ENCODE measurements at places on chromosomes 1 and 21.

GRCh38 chr1:219669042-219669441 is 56.1 kb upstream of the ZC3H11B start:
- no peak for DNase-seq

- DNase-seq, result no peak
Measured at GRCh38 chr1:93584261-93585003, 97.2 kb downstream of the BCAR3 start.

DNA sequence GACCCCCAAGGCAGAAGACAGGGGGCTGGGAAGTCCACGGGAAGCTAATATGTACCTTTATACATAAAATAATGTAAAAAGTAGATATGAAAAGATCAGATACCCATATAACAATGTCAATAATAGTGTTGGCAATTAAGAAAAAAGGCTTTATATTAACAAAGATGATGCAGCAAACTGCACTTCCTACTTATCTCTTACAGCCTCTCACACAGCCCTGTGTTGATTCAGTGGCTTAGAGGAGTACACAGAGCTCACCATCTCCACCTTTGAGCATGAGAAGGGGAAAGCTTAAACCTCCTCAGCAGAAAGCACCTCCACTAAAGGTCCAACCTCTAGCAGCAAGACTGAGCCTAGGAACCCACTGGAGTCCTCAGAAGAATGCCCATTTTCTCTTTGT is 7.2 kb upstream of the VSIG8 start:
- no peak for DNase-seq

DNA sequence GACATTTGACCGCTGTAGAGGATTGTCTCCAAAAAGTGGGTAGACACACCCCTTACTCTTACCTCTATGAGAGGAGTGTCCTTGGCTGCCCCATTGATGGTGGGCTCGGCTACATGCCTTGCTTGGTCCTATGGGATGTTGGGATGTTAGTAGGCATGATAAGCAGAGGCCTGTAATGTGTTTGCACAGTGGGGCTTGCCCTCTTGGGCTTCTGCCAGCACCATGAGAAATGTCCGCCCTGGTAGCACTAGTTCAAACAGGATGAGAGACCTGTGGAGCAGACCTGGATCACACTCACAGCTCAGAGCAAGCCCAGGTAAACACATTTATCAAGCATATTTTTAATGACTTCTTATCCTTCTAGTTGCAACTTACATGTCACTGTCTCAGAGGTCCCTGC is 54.2 kb downstream of the SH3GLB1 start:
- DNase-seq, result no peak

- no peak for DNase-seq
Measured at GRCh38 chr1:44609412-44609767, 64.9 kb downstream of the TMEM53 start.

GRCh38 chr1:36516372-36517010 is 33.8 kb upstream of the CSF3R start:
- DNase-seq, result peak; percentile 64

DNA sequence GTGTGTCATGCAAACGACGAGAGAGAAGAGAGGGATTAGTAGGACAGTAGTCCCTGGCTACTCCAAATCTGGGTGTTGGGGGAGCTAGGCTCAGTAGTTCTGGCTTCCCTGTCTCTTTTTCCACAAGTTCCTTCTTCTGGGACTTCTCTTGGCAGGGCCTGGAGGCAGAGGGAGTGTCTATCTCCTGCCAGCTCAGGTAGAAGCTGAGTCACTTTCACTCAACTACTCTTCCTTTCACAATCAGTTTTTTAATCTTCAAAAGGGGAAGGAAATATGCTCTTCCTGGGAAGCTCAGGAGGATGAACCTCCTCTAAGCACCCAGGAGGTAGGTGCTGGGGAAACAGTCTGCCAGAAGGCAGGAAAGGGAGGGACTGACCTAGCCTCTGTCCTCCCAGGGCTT is 35.2 kb upstream of the MAGOH start:
- no peak for DNase-seq

GRCh38 chr1:6184083-6184783 is 4.1 kb upstream of the CHD5 start:
- DNase-seq, result no peak

- no peak for DNase-seq
Measured at GRCh38 chr1:5287178-5288150, 633.1 kb downstream of the AJAP1 start.

- DNase-seq, result no peak
Measured at GRCh38 chr1:65491472-65491871, 71.0 kb downstream of the LEPR start.

DNA sequence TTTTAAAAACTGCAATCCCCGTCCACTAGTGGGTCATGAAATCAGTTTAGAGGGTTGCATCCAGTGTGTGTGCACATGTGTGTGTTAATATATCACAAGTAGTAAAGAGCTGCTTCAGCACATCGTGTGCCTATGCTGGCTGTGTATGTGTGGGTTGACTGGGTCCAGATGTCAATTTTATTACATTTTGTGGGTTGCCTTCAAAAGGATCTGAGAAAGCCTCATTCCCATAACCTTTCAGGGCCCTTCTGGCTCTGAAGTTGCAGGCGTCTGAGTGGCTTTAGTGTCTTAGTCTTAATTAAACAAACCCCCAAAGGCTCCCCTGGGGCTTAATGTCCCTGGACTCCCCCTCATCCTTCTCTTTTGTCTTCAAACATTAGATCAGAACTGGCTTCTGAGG is 19.8 kb downstream of the PLA2G2D start:
- no peak for DNase-seq

DNA sequence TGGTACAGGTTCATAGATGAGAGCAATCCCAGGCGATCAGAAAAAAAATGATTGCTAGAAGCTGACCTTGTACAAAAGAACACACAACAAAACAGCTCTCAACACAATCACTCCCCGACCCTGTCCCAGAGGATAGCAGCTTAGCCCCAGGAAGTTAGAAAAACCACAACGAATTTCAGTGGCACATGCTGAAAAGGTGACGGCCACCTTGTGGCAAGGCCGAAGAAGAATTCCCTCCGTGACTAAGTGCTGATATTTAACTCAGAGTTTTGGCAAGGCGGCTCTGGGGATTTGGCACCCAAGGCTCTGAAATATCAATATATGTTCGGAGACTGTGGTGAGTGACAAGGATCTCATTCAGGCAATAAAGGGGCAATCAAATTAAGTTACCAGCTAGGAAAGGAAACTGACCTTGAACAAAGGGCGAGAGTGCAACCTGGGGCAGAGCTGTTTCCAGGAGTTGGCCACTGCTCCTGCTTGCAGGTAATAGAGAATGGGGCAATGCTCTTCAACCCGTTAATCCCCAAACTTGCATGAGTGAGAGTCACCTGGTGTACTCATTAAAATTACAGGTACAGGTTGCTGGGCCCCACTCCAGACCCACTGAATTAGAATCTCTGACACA is 96.2 kb downstream of the BEND5 start:
- no peak for DNase-seq

DNA sequence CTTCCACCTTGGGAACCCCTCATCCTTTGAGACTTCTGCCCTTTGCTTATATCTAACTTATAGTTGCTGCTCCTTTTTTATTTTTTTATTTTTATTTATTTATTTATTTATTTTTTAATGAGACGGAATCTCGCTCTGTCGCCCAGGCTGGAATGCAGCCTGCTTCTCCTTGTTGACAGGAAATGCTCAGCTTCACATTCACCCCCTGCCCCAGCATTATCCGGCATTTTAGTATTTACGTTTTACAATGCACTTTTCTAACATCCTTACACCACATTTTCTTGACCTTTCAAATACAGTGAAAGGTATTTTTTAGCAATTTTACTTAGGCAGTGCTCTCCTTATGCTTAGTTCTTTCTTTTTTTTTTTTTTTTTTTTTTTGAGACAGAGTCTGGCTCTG is 14.9 kb downstream of the CXADR start:
- DNase-seq, result no peak

DNA sequence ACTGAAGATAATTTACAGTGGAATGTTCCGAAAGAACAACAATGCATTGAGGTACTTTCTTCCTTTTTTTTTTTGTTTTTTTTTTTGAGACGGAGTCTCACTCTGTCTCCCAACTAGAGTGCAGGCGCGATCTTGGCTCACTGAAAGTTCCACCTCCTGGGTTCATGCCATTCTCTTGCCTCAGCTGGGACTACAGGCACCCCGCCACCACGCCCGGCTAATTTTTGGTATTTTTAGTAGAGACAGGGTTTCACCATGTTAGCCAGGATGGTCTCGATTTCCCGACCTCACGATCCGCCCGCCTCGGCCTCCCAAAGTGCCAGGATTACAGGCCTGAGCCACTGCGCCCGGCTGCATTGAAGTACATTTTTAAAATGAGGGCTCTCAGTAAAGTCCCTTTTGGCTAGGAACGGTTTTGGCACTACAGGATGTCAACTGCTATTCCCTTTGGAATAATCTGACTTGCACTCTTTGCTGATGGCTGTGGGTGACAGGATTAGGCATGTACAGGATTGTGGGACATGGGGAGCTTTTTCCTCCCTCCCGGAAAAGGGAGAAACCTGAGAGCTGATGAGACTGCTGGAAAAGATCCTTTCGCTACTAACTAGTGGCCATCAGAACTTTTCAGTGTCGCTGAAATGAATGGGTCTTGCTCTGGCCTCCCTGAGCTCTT is 56.9 kb upstream of the EDEM3 start:
- no peak for DNase-seq

GRCh38 chr1:222167111-222167510 is 380.8 kb downstream of the HHIPL2 start:
- no peak for DNase-seq

DNA sequence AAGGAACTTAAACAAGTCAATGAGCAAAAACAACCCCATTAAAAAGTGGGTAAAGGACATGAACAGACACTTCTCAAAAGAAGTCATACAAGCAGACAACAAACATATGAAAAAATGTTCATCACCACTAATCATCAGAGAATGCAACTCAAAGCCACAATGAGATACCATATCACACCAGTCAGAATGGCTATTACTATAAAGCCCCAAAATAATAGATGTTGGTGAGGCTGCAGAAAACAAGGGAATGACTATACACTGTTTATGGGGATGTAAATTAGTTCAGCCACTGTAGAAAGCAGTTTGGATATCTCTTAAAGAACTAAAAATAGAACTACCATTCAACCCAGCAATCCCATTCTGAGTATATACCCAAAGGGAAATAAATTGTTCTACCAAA is 51.2 kb downstream of the MRPL39 start:
- DNase-seq, result no peak

- no peak for DNase-seq
Measured at GRCh38 chr21:41762753-41763152, 4.1 kb downstream of the RIPK4 start.

DNA sequence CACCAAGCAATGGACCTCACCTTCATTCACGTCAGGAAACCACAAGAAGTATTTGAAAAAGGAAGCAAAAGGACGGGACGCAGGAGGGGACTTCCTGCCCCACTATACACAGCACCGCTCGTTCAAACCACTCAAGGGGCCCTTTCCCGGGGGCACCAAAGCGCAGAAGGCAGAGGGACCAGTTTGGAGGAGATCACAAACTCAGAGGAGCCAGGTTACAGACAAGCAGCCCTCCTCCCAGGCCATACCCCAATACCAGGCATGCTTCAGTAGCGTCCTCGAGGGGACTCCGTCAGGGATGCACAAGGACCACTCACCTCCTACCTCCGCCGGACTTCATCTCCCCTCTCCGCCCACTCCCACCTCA is 685 bp downstream of the CRTC2 start:
- DNase-seq, result no peak

DNA sequence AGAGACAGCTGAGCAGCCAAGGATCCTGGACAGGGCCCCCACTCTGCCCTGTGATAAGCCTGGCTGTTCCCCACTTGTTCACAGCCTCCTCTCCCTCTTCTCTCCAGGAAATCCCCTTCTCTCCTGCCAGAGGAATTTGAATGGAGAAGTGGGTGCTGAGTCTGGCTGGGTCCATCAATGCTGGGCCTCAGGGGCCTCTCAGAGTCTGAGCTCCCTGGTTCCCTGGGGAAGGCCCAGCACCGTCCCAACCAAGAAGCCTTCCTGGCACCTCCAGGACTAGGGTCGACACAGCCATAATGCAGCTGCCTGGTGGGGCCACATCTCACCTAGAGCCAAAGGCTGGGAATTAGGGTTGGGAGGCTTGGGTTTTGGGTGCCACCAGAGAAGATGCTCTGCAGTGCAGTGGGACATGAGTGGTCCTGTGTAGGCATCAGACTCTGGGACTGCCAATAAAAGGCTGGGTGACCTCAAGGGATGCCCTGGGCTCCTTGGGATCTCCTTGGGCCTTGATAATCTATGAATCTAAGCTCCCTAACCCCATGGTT is 2.5 kb downstream of the MYBPH start:
- no peak for DNase-seq

GRCh38 chr1:87652176-87652575 is 323.5 kb downstream of the LMO4 start:
- DNase-seq, result no peak

GRCh38 chr1:160406131-160406968 is 6.0 kb downstream of the VANGL2 start:
- DNase-seq, result no peak

DNA sequence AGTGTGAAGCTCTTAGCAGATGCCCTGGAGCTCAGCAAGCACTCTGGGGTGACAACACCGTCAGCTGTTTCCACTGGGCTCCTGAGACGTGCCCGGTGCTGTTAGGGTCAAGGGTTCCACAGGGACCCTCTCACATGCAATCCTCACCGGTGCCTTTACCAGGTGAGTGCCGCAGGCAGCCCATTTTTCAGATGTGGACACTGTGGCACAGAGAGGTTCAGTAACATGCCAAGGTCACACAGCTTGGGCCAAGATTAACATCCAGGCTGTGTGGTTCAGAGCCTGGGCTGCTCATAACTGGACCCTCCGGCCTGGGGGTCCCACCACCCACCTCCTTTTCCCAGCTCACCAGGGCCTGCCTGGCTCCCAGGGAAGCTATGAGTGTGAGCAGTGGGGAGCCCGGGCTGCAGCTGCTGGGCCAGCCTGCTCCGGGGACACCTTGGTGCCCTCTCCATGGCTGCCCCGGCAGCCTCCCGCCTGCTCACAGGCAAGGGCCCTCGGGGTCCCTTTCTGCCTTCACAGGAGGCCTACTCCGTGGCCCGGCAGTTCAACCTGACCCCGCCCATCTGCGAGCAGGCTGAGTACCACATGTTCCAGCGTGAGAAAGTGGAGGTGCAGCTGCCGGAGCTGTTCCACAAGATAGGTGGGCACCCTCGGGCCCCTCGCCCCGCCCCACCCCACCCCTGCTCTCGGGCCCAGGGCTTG is 49.3 kb downstream of the KCNAB2 start:
- DNase-seq, result peak; percentile 17

DNA sequence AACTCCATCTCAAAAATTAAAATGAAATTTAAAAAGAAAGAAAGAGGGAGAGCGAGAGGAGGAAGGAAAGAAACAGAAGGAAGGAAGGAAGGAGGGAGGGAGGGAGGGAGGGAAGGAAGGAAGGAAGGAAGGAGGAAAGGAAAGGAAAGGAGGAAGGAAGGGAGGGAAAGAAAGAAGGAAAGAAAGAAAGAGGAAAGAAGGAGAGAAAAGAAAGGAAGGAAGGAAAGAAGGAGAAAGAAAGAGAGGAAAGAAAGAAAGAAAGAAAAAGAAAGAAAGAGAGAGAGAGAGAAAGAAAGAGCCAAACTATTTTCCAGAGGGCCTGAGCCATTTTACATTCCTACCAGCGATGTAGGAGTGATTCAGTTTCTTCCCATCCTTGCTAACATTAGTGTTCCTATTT is 364.0 kb downstream of the RGS7 start:
- DNase-seq, result no peak

- peak; percentile 91 for DNase-seq
Measured at GRCh38 chr1:40257688-40258444, at the start of gene ZMPSTE24. TSS of gene ZMPSTE24 (plus strand) at chr1:40258236. CDS start at chr1:40258272, 36 bp downstream.

- no peak for DNase-seq
Measured at GRCh38 chr1:2602311-2602835, 15.8 kb downstream of the PRXL2B start.

GRCh38 chr1:51901151-51901550 is 22.6 kb upstream of the NRDC start:
- no peak for DNase-seq

All from activated naive CD8-positive, alpha-beta T cell treated with anti-CD3 and anti-CD28 coated beads, Interleukin-2, amount 10 ng/mL, durations not matched to agents 7 days and 5 days (primary cell).